ENCODE measurements at places on chromosomes 12 and 14.

DNA sequence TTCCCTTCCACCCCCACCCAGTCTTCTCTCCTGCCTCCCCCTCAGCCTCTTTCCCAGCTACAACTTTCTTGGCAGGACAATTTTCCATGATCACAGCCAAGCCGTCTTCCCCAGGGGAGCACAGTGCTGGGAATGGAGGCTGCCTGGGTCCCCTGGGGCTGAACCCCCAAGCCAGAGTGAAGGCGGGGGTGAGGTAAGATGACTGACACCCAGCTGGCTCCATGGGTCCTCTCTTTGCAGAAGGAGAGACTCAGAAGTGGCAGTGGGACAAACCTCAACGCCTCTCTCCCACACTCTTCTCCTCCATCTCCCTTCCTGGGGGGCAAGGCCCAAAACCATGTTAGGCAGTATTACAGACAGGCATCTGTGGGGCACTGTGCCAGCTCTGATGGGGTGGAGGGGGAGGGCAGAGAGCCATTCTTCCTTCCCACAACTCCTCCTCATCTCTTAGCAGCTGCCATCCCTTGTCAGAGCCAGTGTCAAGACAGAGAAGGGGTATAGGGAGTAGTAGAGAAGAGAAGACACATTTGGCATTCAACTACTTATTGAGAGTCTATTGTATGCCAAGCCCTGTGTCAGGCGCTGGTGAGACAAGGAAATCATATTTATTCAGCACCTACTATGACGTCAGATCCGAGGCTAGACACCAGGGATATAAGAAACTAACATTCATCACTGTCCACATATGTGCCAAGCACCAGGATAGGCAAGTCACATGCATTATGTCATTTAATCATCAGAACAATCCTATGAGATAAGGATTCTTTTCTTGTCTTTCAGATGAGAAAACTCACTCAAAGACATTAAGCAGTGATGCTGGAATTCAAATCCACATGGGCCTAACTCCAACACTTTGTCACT lies 3.6 kb downstream of the ITGA7 start:
- no peak for DNase-seq

- no peak for DNase-seq
These were observed 64.5 kb downstream of the VWF start for GRCh38 chr12:6059860-6060565.

GRCh38 chr12:23810329-23810902 lies 139.1 kb downstream of the SOX5 start:
- DNase-seq, result no peak

GRCh38 chr14:42523666-42524065 lies 917.0 kb downstream of the LRFN5 start:
- no peak for DNase-seq

DNA sequence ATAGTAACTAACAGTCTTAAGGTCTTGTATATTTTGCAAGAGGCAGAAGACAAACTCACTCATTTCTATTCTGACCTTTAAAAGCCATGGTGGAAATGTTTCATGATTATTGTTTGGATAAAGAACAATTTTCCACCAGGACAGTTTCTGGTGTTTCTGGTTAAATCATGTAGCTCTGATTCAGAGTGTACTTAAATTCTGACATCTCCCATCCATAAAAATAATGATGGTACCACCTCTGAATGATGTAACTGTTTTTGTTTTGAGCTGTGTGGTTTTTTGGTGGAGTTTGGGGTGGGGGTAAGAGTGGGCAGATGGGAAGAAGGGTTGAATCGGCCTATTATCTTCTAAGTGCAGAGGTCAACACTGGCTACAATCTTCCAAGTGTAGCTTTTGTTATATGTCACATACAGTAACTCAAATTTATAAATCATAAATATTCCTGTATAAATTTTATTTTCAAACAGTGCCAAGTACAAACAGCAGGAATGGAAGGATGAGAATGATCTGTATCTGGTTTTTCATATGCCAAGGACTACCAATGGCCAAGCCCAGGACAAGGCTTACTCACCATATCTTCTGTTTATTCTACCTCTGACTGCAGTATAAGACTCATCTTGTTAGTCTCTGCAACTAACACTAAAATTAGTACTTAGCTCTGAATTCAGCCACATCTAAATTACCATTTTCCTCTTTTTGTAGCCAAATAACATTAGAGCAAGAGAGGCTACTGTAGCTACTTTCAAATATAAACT lies 108.7 kb downstream of the BCAT1 start:
- no peak for DNase-seq
